NCI-H460 (cell line): ENCODE measurements at places on chromosomes 5 and 9.

DNA sequence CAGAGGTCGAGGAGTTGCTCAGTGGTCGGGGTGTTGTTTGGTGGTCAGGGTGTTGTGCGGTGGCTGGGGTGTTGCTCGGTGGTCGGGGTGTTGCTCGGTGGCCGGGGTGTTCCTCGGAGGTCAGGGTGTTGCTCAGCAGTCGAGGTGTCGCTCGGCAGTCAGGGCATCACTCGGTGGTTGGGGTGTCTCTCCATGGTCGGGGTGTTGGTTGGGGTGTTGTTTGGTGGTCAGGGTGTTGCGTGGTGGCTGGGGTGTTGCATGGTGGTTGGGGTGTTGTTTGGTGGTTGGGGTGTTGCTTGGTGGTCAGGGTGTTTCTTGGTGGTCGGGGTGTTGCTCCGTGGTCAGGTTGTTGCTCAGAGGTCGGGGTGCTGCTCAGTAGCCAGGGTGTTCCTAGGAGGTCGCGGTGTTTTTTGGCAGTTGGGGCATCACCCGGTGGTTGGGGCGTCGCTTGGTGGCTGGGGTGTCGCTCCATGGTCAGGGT is 11.0 kb upstream of the GPSM1 start:
- no peak for DNase-seq

GRCh38 chr5:87313216-87313615 is 45.5 kb downstream of the RASA1 start:
- DNase-seq = no peak

DNA sequence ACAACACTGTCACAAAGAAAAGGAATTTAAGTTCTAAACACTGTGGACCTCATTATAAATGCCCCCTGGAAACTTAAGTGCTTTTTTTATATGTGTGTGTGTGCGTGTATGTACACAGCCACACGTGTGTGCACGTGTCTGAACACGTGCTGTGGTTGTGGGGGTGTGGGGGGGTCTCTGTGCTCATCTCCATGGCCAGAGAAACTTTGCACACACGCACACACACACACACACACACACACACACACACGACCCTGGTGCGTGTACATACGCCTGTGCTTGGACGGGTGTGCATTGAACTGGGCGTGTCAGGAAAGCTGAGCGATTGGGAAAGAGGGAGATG is 27.9 kb downstream of the AMBP start:
- no peak for DNase-seq

- no peak for DNase-seq
These were observed 62.5 kb upstream of the CXCL14 start for GRCh38 chr5:135641319-135641718.

DNA sequence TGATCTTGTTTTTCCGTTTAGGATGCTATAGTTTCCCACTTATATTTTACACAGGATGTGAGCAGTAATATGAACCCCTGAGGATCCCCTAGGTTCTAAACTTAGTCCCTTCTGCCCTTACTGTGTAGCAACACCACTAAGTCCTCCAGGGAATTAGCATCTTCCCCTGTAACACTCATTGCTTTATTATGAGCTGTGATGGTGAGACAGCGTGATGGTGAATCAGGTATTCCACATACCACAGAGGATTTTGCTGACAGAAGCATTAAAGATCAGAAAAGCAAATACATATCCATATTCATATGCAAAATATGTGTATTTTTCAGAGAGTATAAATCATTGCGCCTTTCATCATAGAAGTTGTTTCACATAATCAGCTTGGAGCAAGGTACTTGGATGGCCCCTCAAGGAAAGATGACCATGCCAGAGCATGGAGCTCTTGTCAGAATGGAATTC is 317.0 kb downstream of the ICE1 start:
- no peak for DNase-seq
